ENCODE measurements at places on chromosomes 3 and 15.

- peak; percentile 75 for DNase-seq
Measured at GRCh38 chr15:62344806-62345539, 179.9 kb upstream of the C2CD4B start.

DNA sequence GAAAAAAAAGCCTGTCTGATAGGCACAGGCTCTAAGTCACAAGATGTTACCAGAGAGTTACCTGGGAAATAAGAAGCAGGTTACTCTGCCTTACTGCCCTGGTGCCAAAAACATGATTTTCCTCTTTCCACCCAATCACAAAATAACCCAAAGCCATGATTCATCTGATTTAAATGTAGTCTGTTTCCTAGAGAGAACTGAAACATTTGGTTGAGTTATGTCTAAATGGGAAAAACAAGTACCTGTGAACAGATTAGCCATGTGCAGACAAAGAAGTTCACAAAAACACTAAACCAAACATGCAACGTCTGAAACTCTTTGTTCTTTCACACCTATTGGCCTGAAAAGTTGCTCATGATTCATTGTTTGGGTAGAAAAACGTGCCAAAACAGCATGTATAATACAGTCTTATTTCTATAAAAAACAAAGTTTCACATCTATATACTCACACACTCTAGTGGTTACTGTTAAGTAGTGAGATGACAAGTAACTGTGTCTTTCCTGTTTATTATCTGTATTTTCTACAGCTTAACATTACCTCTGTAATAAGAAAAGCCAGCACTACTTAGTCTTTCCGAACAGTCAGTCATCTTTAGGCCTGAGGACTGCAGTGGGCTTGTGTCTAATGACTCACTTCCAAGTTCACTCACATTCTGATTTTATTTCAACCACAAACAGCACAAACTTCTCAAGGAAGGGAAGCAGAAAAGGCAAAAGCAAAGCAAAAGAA is 30.2 kb downstream of the FAM174B start:
- peak; percentile 66 for DNase-seq

DNA sequence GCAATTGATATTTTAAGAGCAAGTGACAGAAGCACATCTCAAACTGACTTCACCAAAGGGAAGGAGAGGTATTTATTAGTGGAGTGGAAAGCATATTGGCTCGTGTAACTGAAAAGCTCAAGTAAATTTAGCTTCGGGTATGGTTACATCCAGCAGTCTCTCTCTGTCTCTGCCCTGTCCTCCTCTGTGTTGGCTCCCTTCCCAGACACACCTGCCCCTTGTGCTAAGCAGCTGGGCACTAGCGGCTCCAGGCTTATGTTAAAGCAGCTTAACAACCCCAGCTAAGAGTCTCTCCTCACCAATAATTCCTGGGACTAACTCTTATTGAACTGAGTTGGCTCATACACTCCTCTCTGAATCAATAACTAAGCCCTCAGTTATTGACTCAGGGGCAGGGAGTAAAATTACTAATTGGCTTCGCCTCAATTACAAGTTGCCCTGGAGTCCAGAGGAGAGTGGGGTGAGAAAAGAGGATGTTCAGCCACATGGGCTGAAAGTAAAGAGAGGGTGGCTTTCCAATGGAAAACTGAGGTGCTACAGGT is 12.8 kb upstream of the SH3BP5 start:
- no peak for DNase-seq

DNA sequence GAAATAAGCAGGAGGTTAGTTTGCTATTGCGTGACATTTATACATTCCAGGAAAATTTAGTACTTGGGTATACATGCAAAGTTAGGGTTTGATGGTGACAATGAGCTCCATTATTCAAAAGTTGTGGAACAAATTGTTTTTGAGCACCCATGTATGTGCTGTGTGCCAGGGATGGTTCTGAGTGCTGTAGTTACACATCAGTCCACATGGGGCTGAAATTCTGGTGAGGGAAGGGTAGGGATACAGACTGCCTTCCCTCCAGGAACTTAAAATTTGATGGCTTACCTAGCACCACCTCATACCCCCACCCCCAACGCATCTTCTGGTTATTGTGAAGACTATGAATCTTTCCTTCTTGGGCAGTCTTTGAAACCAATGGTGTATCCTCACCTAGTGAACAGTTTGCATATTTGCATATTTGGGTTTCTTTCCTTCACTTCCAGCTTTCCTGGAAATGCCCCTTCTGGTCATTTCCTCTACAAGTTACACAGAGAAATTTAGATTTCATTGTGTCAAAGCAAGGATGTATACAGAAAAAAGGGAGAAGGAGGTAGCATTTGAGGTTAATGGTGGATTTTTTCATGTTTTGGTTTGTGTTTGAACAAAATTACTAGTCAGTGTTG is 222.0 kb upstream of the IL12A start:
- DNase-seq: no peak

- peak; percentile 68 for DNase-seq
Measured at GRCh38 chr3:32577581-32578556, 7.2 kb upstream of the DYNC1LI1 start.

- no peak for DNase-seq
Measured at GRCh38 chr15:41985236-41986160, 13.1 kb upstream of the EHD4 start.

- no peak for DNase-seq
Measured at GRCh38 chr3:13123765-13124164, 50.5 kb upstream of the IQSEC1 start.

GRCh38 chr15:48590723-48591122 is 54.8 kb downstream of the FBN1 start:
- no peak for DNase-seq

- no peak for DNase-seq
Measured at GRCh38 chr15:44722011-44722410, 10.7 kb downstream of the B2M start.

- DNase-seq: no peak
Measured at GRCh38 chr3:46996689-46997452, 17.4 kb downstream of the NBEAL2 start.

DNA sequence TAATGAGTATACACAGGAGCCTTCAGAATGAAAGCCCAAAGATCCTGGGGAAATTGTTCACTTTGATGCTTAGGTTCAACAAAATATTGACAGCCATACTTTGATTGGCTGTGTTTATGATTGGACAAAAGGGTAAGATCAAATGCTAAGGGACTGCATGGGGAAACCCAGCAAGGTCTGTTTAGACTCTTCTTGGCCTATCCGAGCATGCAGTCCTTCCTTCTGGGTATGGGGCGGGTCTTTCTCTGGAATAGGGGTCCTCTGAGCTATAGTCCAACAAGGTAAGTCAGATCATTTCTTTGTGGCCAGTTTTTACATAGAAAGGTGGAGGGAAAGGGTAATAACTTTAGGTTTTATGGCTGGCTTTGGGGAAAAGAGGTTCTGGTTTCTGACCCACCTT is 52.9 kb upstream of the ACKR4 start:
- DNase-seq: no peak

DNA sequence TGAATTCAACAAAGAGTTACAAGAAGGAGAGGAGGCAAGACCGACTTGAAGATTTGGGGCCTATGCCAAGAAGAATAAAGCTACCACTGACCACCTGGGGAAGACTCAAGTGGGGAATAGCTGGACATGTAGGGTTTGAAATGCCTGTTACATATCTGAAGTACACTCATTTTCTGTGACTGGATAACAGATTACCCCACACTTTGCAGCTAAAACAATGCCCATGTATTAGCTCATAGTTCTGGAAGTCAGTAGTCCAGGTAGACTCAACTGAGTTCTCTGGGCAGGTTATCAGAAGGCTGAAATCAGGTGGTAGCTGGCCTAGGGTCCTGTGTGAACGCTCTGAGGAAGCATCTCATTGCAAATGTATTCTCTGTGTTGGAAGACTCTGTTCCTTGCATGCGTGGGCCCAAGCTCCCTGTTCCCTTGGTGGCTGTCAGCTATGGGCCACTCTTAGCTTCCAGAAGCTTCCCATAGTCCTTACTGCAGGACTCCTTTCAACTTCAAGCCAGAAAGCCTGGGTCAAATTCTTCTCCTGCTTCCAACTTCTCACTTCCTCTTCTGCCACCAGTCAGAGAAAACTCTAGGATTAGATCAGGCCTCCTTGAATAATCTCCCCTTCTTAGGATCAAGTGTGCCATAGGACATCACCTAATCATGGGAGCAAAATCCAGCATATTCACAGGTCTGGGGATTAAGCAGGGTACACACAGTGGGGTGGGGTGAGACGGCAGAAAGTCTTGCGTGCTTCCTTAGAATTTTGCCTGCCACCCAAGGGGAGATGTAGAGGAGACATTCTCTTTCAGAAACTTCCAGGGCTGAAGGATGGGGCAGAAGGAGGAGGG is 187.8 kb downstream of the SHQ1 start:
- DNase-seq: no peak

DNA sequence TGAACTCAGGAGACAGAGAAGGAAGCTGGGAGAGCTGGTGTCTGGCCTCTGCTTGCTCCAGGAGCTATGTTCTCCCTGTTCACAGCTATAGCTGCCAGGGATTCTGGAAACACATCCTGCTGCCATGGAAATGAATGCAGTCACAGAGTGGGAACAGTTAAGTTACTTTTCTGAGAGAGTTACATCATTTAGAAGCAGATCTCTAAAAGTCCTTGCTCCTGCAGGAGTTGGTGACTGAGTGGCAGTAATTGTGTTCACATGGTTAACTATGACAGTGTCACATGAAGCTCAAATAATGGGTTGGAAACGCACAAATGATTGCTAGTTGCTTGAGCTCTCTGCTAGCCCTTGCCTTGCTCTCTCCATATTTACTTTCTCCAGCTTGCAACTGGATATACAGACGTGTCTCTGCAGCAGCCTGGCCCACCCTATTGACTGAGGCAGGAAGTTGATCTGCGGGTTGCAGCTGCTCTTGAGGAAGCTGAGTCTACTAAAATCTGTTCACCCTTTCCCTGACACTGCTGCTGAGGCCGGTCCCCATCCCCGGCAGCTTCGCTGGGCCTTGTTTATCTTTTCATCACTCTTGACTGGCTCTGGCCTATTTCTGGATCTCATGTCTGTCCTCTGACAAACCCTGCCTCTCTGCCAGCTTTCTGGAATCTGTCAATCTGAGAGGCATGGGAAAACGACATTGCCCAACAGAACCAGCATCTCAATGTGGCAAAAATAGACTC is 16.7 kb upstream of the ISLR start:
- no peak for DNase-seq

- no peak for DNase-seq
Measured at GRCh38 chr3:130658678-130659077, 88.0 kb downstream of the PIK3R4 start.

DNA sequence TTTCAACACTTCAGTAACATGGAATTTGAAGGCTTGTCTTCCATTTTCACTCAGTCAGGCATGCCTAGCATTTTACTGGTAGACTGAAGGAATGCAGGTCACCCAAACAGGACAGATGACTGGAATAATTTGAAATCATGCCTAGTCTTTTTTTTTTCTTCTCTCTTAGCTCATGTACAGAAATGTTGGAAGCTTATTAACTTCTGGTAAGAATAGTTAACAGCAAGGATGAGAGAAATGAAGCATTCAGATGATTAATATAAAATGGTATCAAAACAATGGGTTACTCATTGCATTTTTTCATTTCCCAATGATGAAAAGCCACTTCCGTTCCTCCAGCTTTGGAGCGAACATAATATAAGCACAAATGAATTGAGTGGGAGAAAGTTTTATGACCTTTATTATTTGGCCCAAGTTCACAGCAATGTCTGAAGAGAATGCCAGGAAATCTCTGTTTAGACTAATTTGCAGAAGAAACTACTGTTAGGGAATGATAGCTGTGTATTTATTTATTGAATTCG is 431.6 kb upstream of the RASGRP1 start:
- DNase-seq: no peak

- no peak for DNase-seq
Measured at GRCh38 chr3:39725321-39725720, 84.1 kb upstream of the MYRIP start.

DNA sequence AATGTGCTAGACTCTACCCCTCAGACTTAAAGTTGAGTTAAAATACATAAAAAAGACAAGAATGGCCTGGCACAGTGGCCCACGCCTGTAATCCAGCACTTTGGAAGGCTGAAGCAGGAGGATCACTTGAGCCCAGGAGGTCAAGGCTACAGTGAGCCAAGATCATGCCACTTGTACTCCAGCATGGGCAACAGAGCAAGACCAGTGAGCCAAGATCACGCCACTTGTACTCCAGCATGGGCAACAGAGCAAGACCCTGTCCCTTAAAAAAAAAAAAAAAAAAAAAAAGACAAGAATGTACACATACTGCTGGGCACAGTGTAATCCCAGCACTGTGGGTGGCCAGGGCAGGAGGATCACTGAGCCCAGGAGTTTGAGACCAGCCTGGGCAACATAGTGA is 17.4 kb downstream of the DIS3L start:
- no peak for DNase-seq

DNA sequence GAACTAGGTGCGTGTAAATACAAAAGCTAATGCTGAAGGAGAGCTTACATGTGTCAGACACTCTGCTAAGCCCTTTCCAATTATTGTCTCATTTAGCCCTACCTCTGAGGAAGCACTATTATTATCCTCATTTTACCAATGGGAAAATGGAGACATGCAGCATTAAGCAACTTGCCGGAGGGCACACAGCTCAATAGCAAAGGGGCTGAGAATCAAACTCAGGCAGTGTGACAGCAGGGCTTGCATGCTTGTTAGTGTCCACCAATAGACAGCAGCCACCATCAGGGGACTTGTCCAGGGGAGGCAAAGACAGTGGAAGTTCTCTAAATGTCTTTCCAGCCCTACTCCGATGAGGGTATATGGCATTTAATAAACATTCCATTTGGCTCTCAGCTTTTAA is 548.6 kb downstream of the MAGI1 start:
- DNase-seq: no peak

GRCh38 chr15:42012928-42013482 is 7.8 kb downstream of the PLA2G4E start:
- no peak for DNase-seq

DNA sequence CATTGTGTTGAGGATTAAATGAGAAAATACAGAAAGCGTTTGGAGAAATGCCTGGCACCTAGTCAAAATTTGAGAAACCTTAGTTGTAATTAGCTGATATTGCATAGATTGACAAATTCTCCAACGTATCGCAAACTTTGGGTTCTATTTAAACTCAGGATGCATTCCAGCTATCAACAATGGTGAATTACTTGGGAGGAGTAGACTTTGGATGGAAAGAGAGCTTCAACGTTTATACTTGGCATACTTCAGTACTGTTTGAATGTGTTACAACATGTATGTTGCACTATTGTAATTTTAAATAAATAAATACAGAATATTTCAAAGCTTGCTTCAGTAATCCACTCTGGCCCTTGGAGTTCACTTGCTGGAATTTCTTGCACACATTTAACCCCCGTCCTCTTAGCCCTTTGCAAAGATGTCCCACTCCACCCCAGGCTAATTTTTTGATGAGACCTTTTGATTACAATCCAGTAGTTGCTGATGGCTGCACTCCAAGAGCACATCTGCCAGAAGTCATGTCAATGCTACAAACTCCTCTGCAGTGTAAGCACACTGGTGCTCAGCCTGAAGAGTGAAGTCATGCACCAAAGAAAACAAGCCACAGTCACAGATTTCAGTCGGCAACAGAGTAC is 4.7 kb upstream of the DIS3L start:
- DNase-seq: no peak

DNA sequence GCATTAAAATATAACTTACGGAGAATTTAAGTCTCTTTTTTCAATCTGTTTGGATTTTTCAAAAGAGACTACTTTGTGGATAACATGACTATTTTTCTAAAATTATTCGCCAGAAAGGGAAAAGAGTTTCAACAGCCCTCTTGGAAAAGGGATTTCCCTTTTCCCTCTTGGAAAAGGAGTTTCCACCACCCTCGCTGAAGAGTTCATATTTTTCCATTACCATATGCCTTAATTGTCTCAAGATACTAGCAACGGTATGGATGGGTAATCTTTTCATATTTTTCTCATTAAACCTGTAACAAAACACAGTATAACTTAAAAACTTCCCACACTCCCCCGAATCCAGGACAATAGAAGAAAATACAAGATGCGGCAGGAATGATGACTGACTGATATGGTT is 66.1 kb upstream of the SPATA12 start:
- no peak for DNase-seq
